ENCODE measurements at places on chromosomes 2 and 18. TPM values are rescaled to one million over a fixed set of nuclear protein-coding genes. Genes with fewer than 3 reads are reported as not detected.

- peak; percentile 47 for DNase-seq
These were observed 59.6 kb downstream of the SP110 start for GRCh38 chr2:230160112-230160660.

- DNase-seq: no peak
These were observed 96.2 kb downstream of the GALNT3 start for GRCh38 chr2:165697748-165698443.

DNA sequence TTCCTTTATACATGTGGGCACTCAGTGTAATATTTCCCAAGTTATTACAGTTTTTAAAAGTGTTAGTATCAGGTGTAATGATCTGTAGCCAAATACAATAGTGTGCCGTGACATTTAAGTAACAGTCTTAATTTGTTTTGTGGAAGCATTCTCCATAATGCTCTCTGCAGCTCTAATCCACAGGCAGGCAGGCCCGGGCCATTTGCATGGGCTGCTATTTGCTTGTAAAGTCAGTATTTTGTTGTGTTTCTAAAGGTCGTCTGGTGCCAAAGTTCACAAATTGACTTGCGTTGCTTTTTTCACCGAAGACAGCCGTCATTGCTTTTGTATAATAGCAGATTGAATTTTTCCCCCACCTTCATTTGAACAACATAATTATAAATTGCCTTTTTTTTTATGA is 153.0 kb downstream of the GBX2 start:
- no peak for DNase-seq

DNA sequence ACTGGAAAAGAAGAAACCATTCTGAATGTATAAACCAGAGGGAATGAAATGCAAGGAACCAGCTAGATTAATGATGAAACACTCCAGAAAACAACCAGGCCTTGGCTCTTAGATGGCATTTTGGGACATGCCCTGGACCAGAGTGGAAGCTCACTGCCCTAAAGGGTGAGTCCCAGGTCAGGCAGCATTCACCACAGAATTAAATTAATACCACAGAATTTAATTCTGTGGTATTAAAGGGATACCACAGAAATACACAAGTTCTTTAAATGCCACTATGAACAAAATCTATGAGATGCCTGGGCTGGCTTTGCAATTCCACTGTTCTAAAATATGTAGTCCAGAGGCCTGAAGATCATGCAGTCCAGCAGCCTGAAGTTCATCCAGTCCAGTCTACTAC is 122.3 kb upstream of the KYNU start:
- DNase-seq: no peak

DNA sequence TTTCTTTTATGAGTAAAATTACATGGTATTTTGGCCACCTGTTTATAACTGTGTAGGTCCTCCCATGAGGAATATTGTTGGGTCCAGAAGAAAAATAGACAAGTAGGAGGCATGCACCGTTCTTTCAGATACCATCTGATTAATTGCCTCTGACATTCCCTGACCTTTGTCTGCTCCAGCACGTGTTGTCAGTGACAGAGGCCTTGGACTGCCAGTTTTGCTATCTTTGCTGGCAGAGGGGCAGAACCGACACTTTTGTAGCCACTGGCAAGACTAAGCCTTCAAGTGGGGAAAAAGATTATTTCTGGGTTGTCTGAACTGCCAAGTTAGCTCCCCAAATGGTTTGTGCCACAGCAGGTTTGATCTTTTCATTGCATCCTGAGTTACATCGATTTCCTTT is 276.9 kb downstream of the CAMKMT start:
- no peak for DNase-seq

- no peak for DNase-seq
These were observed 20.3 kb downstream of the SLC8A1 start for GRCh38 chr2:40431600-40431955.

- no peak for DNase-seq
These were observed 201.1 kb downstream of the PTH2R start for GRCh38 chr2:208607694-208608093.

DNA sequence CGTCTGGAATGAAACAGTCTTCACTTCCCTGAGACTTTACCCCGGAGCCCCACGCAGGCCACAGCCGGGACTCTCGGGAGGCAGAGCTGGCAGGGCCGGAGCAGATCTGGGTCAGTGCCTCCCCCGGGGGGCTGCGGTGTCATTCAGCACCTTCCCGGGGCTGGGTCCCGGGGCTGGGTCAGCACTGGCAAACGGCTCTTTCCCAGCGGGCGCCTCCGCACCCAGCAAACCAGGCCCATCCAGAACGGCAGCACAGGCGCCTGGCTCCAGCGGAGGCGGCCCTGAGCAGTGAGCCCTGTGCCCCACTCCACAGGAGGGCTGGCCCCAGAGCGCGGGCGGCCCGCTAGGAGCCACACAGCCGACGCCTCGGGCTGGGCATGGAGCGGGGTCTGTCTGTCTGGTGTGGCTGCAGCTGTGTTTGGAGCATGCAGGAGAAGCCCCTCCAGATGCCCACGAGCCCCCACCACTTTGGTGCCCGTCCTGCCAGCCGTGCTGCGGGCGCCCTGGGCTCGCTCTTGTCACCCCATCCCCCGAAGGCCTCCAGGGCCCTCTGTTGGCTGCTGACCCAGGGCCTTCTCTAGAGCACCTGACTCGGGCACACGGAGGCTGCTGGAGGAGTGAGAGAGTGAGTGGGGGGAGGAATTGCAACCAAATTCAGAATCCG is 132.1 kb upstream of the CTDP1 start:
- DNase-seq: no peak

GRCh38 chr2:62149708-62150107 is 46.2 kb upstream of the B3GNT2 start:
- DNase-seq: no peak

- peak; percentile 93 for DNase-seq
These were observed 25.4 kb upstream of the SLC66A3 start for GRCh38 chr2:11129598-11130449.

DNA sequence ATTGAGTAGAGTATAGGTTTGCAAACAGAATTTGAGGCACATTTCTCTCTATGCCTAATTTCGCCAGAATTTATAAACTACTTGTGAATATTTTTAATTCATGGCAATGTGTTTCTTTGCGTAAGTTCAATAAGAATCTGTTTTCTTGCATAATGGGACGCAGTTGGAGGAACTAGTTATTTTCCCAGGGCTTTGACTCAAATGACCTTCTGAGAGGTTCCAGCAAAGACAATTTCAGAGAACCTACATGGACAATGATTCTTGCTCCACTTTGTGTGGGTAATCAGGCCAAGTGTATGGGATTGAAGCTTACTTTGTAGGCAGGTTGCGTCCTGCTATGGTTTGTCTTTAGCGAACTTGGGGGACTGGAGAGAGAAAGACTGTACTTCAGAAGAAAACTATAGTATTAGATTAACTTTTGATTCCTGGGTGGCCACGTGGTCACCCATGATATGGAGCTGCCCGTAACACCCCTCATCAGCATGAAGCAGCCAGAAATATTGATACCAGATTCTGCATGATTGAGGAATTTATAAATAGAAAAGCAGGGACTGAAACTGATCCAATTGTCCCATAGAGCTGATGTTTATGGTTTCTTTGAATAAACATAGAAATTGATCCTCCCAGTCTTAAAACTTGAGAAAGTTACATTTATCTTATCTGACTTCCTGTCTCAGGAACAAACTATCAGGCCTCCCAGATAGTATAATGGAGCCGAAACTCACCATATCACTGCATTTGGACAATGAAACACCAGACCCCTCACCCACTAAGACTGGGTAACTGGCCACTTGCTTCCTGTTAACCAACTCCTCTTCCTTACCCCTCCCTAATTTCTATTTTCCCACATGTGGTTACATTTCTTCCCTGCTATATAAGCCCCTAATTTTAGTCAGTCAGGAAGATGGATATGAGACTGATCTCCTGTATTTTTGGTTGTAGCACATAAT is 815.3 kb upstream of the HS6ST1 start:
- DNase-seq: no peak

DNA sequence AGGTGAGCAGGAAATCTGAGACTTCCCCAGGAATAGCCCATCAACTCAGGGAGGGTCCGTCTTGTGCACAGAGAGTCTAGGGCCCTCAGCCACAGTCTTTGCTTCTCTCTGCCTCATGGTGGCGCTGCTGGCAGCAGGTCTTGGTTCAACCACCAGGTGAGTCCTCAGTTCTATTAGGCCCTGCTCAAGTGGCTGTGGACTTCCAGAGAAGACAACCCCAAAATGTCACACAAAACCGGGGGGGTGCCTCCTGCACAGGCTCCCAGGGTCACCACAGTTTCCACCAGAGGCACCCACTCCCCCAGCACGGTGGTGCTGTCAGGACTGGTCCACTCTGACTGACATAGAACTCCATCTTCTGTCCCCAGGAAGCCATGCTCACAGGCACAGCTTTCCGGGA is 2.4 kb upstream of the CHRNG start:
- no peak for DNase-seq

DNA sequence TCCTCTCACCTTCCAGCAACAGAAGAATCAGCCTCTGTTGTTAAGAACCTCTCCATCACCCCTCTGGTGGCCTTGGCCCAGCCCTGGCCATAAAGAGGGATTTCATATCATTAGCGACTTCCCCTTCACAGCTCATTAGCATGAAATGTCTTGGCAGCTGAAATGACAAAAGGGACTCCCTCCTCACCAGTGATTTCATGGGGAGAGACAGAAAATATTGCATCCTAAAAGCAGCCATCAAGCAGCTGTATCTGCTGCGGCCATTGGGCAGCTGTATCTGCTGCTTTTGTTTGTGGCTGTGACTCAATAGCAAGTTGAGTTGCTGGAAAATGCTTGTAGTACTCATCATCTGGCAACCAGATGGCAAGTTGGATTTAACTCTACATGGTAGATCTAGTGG is 105.9 kb upstream of the RMDN2 start:
- DNase-seq: no peak

- no peak for DNase-seq
These were observed 157.3 kb upstream of the MMADHC start for GRCh38 chr2:149744865-149745264.

DNA sequence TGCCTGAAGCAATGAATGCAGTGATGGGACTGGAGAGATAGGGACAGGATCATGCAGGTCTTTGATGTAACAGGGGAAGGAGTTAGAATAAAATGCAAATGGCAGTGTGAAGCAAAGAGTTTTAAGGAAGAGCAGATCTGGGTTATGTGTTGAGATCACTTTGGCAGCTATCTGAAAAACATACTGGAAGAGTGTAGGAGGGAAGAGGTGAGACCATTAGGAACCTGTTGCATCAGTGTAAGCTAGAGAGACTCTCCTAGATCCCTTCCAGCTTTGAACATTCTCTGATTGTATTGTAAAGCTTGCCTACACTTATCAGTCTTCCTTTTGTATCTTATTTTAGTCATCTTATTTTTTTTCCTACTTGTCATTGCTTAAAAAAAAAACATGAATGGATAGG is 10.5 kb downstream of the ACVR2A start:
- no peak for DNase-seq

- no peak for DNase-seq
These were observed 5.4 kb upstream of the CRYGC start for GRCh38 chr2:208134928-208135586.

DNA sequence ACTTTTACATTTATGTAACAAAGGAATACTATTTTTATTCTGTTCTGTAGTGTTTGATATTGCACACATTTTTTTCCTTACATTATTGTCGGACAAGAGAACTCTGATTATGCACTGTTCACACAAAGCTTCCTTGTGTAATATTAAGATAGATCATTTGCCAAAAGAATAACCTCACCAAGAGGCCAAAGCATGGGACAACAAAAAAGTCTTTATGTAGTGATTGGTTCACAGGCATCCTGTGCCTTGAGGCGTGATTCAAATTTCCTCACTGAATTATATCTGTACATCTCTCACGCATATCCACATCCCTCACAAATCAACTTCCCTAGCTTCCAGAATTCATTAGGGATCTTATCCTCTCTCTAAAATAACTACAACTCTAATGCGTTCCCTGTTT is 642.7 kb downstream of the NR4A2 start:
- DNase-seq: no peak

DNA sequence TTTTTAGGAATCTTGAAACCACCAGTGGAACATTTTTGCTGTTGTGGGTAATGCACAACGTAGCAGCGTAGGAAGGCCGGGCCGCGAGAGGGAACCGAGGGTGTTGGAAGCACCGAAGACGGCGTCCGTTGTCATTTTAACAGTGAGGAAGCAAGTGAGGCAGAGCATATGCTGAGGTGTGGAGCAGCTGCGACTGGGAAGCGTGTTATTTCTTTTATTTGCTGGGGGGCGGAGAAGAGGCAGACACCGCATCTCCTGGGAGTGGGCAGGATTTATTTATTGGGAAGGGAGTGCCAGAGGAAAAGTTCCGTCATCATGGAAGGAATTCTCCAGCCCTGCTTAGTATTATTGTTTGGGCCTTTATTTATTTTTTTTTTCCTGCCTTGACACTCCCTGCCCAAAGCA is 232.8 kb downstream of the KLHL29 start:
- DNase-seq: no peak

- DNase-seq: no peak
These were observed 192.8 kb upstream of the ZNF521 start for GRCh38 chr18:25544546-25545287.

- DNase-seq: peak; percentile 17
These were observed 1.2 kb upstream of the SELENOI start for GRCh38 chr2:26344581-26345282.

GRCh38 chr2:12310399-12310798 is 406.3 kb upstream of the TRIB2 start:
- no peak for DNase-seq

GRCh38 chr18:12884406-12885323 is 628 bp upstream of the PTPN2 start:
- DNase-seq: peak; percentile 76

- DNase-seq: no peak
These were observed 45.2 kb upstream of the GLS start for GRCh38 chr2:190835303-190835930.

DNA sequence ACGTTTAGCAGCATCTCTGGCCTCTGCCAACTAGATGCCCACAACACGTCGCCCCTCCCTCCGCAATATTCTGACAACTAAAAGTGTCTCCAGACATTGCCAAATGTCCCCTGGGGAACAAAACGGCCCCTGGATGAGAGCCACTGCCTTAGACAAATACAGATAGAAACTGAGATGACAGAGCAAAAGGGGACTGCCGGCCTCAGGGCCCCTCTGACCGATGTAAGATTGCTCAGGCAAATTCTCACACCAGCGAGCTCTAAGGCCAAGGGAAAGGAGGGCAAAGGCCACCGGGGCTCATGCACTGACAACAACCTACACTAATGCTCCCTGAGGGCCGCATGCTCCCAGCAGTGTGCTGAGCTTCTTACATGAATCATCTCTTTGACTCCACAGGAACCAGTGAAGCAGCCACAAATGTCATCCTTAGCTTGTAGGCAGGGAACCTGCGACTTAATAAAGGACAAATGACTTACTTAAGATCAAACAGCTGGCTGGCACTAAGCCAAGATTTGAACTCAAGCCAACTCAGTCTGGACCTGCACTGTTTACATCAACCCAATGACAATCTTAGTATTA is 228.5 kb downstream of the TTC32 start:
- DNase-seq: no peak

The MEP1B gene
- polyA plus RNA-seq: not detected

The SMYD1 gene
- polyA plus RNA-seq: not detected

The GTF3C2 gene
- 33.1 TPM for polyA plus RNA-seq

The NYAP2 gene
- polyA plus RNA-seq: 0.04 TPM

The TNS1 gene
- 38.5 TPM for polyA plus RNA-seq

The LIMS1 gene
- polyA plus RNA-seq: 9.4 TPM

The ANKRD30B gene
- 0.99 TPM for polyA plus RNA-seq

The MYO1B gene
- polyA plus RNA-seq: 28.6 TPM

The IL36B gene
- not detected for polyA plus RNA-seq
